Thoracic aorta (tissue), 2 donors: ENCODE measurements at places on chromosomes 13 and 19. TPM values are rescaled to one million over a fixed set of nuclear protein-coding genes. Genes with fewer than 3 reads are reported as not detected.

Gene CCL25
- total RNA-seq = not detected

Gene TRAPPC6A
- total RNA-seq = 6.6 TPM

Gene ZNF766
- total RNA-seq = 6.8 TPM

Gene CEACAM7
- total RNA-seq = not detected

Gene SIAH3
- total RNA-seq = not detected

Gene SOX1
- total RNA-seq = not detected

Gene APOC4
- not detected for total RNA-seq

Gene ONECUT3
- 0.42 TPM for total RNA-seq

Gene SPHK2
- 16.2 TPM for total RNA-seq

Gene OVOL3
- not detected for total RNA-seq

Gene LYL1
- total RNA-seq = 10.6 TPM
